ENCODE measurements at places on chromosomes 1 and 21.

DNA sequence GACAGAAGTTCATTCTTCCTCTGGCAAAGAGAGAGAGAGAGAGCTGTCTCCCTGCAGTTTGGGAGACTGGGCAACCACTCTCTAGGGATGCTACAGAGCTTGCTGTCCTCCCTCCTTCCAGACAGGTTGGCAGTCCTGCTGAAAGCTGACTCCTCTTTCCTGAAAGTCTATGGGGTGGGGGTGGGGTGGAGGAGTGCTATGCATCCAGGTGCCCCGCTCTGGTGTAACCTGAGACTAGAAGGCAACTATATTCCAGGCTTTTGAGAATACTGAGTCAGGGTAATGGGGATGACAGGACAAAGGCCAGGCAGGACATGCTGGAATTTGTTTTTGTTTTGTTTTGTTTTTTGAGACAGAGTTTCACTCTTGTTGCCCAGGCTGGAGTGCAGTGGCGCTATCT, 55.4 kb downstream of the OPTC start:
- DNase-seq = no peak

- no peak for DNase-seq
Observed at GRCh38 chr21:31932470-31932764, 59.6 kb downstream of the HUNK start.

DNA sequence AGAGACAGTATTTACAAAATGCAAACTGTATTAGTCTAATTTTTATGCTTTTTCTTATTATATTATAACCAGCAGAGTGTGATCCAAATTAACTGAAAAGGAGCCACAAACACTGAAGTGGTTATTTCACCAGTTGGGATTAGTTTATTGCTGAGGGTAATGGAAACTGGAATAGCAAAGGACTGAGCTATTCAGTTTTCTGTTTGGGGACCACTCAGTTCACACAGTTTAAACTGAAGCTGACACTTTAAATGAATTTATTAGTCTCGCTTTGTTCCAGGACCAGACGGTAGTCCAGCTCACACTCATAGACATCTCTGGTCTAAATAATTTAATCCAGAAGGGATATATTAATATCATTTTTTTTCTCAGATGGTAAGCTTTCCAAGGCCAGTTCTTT, 410.7 kb downstream of the LTN1 start:
- DNase-seq = no peak

- peak; percentile 14 for DNase-seq
Observed at GRCh38 chr1:24726741-24727140, 18.5 kb upstream of the CLIC4 start.

GRCh38 chr1:109213824-109214693, at the start of gene SARS1:
SARS1 (plus strand) TSS chr1:109213918; CDS start chr1:109213993, 75 bp downstream.
- DNase-seq = peak; percentile 93

- no peak for DNase-seq
Observed at GRCh38 chr1:22739648-22740385, 29.2 kb downstream of the EPHB2 start.

DNA sequence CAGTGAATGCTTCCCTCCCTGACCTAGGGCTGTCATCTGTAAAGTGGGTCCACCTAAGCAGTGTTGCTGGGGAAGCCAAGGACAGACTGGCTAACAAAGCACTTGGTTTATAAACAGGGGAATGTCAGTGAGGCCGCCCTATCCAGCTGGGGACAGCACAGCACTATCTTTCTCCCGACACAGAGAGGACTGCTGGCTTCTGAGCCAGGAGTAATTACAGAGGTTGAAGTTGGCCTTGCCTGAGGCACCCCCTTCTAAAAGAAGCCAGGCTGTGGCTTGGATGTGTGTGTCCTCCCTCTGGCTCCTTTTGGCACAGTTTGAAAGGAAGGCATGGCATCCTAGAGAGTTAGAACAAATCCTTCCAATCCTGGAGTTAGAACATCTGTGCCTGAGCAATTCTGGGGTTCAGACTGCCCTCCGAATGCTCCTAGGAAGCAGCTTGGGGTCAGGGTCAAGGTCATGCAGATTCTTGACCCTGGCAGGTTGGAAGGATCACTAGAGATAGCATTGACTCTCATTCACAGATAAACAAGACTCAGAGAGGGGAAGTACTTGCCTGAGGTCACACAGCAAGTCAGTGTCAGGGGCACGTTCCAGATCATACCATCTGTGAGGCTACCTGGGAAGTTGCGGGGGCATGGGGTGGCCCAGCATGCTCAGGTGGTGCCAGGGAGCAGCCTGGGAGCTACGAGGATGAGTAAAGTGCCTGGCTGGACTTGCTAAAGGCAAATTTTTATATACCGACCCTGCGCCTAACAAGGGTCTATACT, 1.3 kb upstream of the LDLRAP1 start:
- DNase-seq = no peak

GRCh38 chr1:183200451-183200850, 14.4 kb downstream of the LAMC2 start:
- no peak for DNase-seq

- no peak for DNase-seq
Observed at GRCh38 chr1:67401443-67401842, 28.8 kb downstream of the SERBP1 start.

DNA sequence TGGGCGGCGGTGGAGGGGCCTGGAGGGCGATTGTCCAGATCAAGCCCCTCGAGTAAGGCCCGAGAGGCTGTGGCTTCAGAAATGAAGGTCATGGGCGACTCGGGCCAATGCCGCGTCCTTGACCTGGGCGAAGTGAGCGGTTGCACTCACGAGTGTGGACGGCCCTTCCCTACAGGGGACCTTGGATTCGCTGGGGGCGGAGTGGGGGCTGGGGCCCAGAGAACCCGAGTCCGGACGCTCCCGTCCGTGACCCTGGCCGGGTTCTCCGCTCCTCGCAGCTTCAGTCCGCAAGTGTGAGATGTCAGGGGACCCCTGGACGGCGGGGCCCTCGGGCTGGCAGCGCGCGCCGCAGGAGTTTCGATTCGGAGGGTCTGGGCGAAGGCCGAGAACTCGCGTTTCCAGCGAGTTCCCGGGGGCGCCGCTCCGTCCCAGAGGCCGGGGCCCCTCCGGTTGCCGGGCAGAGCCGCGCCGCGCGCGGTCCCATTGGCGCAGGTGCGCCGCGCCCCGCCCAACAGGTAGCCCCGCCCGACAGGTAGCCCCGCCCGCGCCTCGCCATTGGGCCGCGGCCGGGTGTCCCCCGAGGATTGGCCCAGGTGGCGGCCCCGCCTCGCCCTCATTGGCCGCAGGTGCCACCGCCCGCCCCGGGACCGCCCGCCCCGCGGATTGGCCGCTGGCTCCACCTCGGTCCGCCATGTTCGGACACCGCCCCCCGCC, at the start of gene PRKCZ:
TSS of gene PRKCZ (plus strand) at position 694 of the 714 bp plus-strand sequence. CDS start 220 bp downstream, outside the sequence.
- peak; percentile 95 for DNase-seq

Data from B cell (primary cell).